ENCODE measurements at places on chromosomes 2 and 18.

- peak; percentile 74 for DNase-seq
Observed at GRCh38 chr2:100365434-100365833, 43.1 kb upstream of the LONRF2 start.

DNA sequence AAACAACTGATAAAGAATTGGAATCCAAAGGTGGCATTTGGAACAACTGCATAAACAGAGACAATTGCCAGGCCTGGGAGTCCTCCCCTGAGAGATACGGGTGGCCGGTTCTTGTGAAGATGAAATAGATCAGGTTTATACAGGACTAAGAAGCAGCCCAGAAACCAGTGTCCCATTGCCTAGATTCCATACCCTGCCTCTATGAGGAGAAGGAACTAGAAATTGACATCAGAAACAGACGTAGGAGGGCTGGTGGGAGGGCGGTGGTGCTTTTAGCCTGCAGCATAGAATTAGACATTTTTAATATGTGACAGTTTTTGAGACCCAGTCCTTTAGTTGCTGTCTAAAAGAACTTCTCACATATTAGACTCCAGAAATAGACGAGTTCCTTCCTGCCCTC lies 11.8 kb upstream of the SH3BP4 start:
- DNase-seq: no peak

- no peak for DNase-seq
Observed at GRCh38 chr2:127421871-127422558, 3.8 kb downstream of the PROC start.

- no peak for DNase-seq
Observed at GRCh38 chr2:86221066-86221684, 21.9 kb downstream of the MRPL35 start.

GRCh38 chr2:159797543-159798375 lies at the start of gene CD302:
TSS of gene CD302 (minus strand) at chr2:159798208. CDS start at chr2:159798198, 10 bp downstream.
- peak; percentile 57 for DNase-seq

GRCh38 chr2:153299809-153300208 lies 178.8 kb downstream of the RPRM start:
- no peak for DNase-seq

GRCh38 chr2:27065128-27065527 lies 6.3 kb downstream of the OST4 start:
- DNase-seq: no peak

DNA sequence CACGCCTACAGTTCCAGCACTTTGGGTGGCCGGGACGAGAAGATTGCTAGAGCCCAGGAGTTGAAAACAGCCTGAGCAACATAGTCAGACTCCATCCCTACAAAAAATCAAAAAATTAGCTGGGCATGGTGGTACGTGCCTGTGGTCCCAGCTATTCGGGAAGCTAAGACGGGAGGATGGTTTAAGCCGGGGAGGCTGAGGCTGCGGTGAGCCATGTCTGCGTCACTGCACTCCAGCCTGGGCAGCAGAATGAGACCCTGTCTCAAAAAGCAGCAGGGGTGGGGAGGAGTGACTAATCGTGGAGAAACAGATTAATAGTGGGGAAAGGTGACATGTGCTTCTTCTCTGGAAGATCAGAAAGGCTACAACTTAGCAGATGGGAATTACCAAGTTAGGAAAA lies 58.1 kb upstream of the GPC1 start:
- no peak for DNase-seq

GRCh38 chr2:6793371-6793770 lies 72.3 kb downstream of the CMPK2 start:
- no peak for DNase-seq

DNA sequence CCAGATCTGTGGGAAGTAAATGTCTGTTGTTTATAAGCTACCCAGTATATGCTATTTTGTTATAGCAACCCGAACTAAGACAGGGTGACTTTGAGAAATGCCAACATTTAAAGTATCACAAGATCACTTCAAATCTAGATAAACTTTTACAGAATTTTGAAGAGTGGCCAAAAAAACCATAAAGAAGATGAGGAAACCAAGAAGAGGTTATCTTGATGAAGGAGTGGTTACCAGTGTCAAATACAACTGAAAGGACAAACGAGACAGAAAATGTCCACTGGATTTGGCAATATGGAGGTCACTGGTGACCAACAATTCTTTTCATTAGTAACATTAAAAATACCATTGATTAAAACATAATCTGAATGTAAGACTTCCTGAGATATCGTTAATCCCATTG lies 235.7 kb downstream of the DYM start:
- DNase-seq: no peak

DNA sequence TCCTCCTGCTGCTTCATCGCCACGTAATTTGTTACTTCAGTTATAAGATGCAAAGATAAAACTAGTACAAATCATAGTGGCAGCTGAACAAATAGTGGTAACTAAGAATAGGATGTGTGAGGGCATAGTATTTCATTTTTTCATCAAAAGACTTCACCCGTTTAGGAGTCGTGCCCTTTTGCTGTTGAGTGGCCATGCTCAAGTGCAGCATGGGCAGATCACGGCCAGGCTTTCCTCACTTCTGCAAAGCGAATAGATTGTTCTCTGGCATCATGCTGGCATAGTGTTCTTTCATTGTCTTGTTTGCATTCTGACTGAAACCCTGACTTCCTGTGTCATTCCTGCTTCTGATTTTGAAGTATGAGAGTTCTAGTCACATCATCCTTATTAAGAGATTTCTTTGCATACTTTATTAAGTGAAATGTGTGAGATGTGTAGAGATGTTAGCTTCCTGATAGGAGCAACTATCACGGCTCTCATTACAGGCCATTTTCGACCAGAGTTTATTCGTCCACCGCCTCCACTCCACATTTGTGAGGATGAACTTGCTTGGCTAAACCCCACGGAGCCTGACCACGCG lies 11.8 kb downstream of the CNOT11 start:
- DNase-seq: no peak

GRCh38 chr2:28348921-28349320 lies 43.7 kb upstream of the FOSL2 start:
- DNase-seq: no peak
